ENCODE measurements at places on chromosomes 16 and 17. TPM values are rescaled to one million over a fixed set of nuclear protein-coding genes. Genes with fewer than 3 reads are reported as not detected.

- no peak for DNase-seq
Observed at GRCh38 chr16:57036945-57037344, 47.6 kb downstream of the NLRC5 start.

GRCh38 chr16:27566417-27566816 is 16.5 kb downstream of the KATNIP start:
- no peak for DNase-seq

Gene FOXJ1
- total RNA-seq = not detected

DNA sequence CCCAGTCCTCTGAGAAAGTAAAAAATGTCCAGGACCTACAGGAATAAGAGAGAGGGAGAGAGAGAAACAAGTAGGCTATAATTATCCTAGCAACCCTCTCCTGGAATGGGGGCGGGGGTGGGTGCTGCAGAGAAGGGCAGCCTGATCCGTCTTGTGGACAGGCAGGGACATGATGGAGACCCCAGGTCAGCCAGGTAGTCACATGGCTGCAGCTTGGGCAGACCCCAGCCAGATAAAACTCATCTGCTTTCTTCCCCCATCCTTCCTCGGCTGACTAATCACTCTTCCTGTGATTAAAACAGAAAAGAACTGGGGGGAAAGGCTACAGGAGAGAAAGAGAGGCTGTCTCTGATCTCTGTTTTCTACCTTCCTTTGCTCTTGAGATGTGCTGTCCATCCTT is 32.6 kb downstream of the COPZ2 start:
- no peak for DNase-seq

Gene CTRB1
- not detected for total RNA-seq

Gene ABI3
- 0.19 TPM for total RNA-seq

Gene PITPNM3
- total RNA-seq = 1.5 TPM

DNA sequence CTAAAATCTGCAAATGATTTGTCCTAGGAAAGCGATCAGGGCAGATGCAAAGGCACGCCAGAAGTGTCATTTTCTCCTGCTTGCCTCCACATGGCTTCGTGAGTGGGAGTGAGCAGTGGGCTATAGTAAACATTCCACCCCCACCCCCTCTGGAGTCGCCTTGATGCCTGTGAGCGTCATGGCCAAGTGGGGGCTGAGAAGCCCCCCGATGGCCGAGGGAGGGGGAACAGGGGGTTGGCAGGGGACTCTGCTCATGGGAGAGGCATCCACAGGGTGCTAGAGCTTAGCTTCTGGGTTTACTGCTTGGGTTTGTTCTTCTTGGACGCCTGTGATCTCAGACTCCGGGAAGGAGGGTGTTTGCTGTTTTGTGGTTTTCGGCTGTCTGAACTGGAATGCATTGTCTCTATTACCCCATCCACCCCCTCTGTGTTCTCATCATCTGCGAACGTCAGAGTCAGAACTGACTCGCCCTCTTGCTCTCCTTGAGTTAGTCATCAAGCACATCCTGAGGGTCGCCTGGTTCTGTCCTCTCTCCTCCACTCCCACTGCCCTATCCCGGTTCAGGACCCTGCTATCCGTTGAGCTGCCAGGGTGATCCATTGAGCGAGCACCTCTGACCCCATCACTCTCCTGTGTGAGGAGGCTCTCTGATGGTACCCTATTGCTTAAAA is 15.4 kb downstream of the TNS4 start:
- DNase-seq = peak; percentile 97

Gene DNAH17
- total RNA-seq = not detected

All from LHCN-M2 (cell line).